ENCODE measurements at places on chromosomes 7 and 10. TPM values are rescaled to one million over a fixed set of nuclear protein-coding genes. Genes with fewer than 3 reads are reported as not detected.

DNA sequence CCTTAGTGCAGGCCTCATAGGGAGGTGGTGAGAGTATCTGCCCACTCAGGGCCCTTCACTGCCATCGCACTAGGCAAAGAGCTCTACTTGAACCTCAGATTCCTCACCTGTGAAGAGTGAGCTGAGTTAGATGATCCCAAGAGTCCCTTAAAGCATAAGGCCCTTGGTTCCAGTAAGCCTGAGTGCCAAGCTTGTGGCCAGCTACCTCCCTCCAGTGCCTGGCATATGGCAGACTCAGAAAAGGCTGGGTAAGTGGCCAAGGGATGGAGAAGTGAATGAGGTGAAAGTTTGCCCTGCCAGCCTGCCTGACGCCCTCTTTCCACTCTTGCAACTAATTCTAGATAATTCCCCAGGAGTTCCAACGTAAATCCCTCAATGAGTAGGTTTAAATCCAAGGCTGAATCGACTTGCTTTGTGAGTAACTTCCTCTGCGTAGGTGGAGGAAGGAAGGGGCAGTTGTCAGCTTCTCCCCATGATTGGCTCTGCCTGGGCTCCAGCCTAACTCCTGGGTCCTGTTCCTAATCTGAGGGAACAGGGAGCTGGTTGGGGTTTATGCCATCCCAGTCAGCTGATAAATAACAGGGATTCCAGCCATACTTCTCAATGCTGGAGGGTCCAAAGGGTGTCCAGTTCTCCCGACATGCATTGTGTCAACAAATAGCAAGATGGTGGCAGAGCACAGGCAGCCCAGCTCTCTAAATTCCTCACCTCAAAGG lies 14.2 kb downstream of the DUSP5 start:
- no peak for DNase-seq

DNA sequence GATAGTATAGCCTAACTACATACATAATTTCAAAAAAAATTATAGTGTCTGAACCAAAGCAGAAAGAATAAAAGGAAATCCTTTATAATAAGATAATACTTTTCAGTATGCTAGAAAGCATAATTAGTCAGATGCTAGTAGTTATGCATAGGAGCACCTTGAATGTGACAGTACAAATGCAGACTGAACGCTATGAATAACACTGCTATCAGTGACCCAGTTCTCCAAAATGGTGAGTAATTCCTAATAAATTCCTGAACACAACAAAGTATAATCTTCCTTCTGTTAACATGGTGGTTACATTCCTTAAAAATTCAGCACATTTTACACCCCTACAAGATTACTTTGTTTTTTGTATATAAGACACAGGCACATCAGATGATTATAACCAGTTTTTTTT lies 1.2 kb upstream of the CHPF2 start:
- DNase-seq: no peak

DNA sequence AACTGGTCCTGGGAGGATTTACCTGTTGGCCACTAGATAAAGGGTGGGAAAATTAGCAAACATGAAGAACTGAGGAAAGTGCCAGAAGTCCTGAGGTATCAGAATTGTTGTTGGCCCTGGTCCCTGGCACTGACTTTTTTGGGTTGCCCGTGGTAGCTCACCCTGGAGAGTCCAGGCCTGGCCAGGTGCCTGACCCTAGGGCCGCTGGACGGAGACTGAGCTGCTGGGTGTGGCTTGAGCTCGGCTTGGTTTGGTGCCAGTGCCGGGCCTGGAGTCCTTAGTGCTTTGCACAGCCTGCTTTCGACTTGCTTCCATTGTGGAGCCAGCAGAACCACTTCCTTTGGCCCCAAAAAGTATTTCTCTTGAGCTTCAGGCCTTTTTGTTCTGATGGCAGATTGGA lies 12.9 kb downstream of the MDH2 start:
- peak; percentile 88 for DNase-seq

DHTKD1 gene
- total RNA-seq: 22.9 TPM

DNA sequence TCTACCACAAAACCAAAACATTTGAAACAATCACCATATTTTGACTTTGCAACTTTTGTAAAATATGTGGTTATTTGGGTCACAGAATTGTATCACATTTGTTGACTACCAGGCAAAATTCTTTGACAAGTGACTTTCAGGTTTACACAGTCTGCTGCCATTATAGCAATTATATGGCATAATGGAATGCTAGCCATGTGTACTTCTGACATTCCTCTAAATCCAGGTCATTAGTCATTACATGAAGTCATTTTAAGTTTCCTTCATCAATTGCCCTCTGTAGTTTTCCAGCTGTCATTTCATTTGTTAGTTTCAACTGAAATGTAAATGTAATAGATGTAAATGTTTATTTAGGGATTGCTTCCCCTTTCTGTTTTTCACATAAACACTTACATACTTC lies 137.5 kb downstream of the IMMP2L start:
- DNase-seq: no peak

DNA sequence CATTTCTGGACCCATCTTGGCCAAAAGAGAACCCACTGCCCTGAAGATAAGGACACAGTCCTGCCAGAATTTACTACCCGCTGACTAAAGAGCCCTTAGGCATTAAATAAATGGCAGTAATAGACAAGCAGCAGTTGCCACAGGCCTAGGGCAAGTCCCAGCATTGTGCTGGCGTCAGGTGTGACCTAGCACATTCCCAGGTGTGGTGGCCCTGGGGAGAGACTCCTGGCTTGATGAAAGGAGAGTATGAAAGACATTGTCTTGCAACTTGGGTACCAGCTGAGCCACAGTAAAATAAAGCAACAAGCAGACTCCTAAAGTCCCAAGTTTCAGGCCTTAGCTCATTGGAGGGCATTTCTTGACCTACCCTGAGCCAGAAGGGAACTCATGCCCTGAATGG lies 715.7 kb upstream of the SORCS1 start:
- no peak for DNase-seq

TMEM236 gene
- total RNA-seq: 0.51 TPM

- DNase-seq: peak; percentile 59
Observed at GRCh38 chr7:2825559-2826227, 18.4 kb downstream of the GNA12 start.

DNA sequence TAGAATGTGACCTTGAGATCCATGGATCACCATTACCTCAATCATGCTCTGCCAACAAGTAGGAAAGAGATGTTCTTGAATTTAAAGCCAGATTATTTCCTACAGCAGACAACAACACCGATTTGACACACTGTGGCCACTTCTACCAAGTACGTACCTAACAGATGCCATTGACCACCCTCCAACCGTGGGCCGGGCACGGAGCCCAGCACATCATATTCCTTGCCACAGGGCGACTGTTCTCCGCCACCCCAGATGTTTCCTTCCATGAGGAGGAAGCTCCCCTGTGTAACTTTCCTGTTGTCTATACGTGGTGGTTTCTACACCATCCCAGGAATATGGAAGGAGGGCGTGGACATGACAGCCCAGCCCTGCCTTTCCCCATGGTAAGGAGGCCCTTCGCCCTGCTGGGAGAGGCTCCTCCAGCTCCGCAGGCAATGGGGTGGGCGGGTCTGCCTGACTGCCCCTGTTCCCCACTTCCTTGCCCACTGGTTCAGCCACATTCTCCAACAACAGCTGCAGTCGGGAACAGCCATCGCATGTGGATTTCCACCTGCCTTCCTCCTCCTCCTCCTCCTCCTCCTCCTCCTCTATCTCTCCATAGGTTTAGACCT lies 7.2 kb downstream of the CHST15 start:
- DNase-seq: no peak

DNA sequence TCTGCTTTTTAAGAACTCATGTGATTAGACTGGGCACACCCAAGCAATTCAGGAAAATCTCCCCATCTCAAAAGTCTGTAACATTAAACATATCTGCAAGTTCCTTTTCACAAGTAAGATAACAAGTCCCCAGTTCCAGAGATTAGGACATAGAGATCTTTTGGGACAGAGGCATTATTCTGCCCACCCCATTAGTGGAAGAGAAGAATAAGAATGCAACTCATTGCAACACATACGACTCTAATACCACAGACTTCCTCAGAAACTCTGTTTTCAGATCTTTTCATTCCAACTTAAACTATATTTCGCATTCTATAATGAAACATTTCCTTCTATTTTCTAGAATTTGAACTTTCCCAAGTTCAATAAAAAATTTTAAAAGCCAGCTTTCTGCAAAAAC lies 137.7 kb downstream of the SEMA3C start:
- no peak for DNase-seq

DNA sequence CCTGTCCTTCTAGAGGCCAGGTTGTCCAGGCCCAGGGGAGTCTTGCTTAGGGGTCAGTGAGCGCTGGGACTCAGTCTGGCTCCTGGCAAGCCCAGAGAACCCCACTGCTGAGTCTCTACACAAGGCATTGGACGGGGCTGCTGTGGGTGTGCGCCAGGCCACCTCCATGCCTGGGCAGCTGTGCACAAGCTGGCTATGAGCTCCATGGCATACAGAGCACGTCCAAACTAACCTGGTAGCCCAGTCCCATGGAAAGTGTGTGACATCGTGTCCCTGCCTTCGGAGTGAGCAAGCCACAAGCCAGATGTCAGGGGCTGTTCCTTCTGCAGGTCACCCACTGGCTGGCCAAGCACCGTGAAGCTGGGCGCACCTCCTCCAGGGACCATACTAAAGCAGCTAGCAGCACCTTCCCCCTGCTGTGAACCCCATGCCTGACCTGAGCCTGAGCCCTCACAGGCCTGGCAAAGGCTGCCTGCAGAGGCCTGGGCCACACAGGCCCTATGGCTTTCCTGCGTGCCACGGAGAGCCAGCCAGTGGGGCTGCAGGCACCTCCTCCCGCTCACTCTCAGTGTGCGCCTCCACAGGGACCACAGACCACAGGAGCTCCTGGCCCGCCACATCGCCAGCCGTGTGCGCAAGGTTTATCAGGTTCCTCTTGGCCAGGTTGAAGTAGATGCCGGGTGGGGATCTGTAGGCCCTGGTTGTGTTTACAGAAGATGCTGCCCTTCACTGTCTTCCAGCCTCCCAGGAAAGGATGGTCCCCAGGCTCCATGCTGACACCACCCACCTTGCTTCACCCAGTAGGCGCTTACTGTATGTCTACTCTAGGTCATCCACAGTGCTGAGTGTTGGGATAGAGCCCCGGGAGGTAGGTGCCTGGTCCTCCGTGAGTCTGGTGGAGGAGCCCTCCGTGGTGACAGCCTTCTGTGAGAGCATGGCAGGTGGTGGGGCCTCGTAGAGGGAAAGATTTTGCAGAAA lies 219.7 kb downstream of the EBF3 start:
- no peak for DNase-seq

GRCh38 chr7:159109653-159110035 lies 35.0 kb downstream of the VIPR2 start:
- no peak for DNase-seq

- no peak for DNase-seq
Observed at GRCh38 chr7:158748335-158748734, 43.7 kb upstream of the NCAPG2 start.

GIMAP4 gene
- 38.4 TPM for total RNA-seq

MKX gene
- total RNA-seq: 0.14 TPM

DNA sequence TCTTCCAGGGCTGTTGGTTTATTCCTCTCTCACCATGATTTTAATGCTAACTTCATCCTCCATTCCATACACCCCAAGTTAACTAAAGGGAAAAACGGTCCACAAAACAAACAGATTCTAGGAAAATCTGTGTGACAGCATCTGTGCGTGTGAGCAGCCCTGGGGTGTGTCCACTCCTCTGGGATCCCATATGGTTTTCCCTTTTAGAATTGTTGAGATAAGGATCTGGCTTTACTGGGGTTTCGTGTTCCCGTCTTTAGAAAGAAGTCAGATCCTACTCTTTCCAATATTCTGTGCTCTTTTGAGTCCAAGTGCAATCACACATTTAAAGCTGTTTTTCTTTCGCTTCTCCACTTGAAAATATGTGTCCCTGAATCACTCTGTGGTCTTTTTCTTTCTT lies 257.1 kb downstream of the KLF6 start:
- DNase-seq: no peak

- DNase-seq: peak; percentile 89
Observed at GRCh38 chr10:125160856-125161706, 718 bp upstream of the CTBP2 start.

KIAA1549 gene
- 1.8 TPM for total RNA-seq

DNA sequence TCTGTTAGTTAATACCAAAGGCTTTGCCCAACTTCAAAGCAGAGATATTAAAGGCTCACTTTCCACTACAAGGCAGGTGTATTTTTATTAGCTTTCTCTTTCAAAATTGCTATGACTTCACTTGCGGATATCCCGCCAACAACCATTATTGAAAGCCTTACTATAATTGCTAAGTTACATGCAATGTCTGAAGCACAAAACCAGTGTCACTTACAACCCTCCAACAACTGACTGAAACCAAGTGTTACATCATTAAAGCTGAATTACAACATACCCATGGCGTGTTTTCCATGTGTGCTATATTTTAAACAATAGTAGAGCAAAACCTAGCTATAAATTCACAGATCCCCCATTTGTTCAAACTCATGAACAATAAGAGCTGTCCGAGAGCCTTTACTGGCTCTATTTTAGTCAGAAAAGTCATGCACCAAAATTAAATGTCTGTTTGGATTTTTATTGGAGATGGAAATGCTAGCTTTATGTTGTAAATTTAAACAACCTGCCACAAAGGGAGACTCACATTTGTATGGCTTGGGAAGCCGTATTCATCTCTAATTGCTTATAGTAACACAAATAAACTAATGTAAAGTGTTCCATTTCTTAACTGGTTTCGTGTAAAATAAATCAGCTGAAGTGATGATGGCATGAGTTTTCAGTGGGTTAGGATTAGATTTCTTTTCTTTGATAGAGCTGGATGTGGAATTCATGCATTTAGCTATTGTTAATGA lies 227.1 kb downstream of the AGMO start:
- DNase-seq: no peak

ZCWPW1 gene
- 4.4 TPM for total RNA-seq

DNA sequence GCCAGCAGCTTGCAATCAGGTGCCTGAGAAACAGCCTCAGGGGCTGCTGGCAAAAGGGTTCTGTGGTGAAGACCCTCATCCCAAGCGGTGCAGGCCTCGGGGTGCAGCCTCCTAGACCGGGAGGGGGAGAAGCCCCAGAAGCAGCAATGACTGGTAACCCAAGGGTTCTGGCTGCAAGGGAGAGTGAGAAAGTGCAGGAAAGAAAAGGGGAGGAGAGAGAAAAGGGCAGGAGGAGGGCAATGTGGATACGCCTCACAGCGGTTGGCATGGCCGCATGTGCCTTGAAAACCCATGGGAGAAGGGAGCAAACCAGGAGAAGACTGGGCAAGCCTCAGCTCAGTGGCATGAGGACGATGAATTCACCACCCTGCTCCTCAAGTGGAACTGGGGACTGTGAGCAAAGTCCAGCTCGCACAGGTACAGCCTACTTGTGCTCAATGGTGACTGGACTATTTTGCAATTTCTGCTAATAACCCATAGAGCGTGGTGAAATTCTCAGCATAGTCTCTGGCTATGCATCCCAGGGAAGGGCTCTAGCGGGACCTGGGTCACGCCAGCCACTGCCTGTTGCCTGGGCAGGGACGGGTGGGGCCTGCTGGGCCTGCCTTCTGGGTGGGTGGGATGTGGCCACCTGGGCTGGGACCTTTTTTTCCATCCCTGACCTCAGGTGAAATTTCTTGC lies 6.2 kb downstream of the CLRN3 start:
- DNase-seq: no peak

- DNase-seq: no peak
Observed at GRCh38 chr7:36620166-36620708, 104.1 kb downstream of the AOAH start.

HABP2 gene
- total RNA-seq: not detected
